Ureter (tissue), 1 donor: ENCODE measurements at places on chromosomes 7 and 10. TPM values are rescaled to one million over a fixed set of nuclear protein-coding genes. Genes with fewer than 3 reads are reported as not detected.

The ASIC3 gene
- total RNA-seq, result 0.34 TPM

DNA sequence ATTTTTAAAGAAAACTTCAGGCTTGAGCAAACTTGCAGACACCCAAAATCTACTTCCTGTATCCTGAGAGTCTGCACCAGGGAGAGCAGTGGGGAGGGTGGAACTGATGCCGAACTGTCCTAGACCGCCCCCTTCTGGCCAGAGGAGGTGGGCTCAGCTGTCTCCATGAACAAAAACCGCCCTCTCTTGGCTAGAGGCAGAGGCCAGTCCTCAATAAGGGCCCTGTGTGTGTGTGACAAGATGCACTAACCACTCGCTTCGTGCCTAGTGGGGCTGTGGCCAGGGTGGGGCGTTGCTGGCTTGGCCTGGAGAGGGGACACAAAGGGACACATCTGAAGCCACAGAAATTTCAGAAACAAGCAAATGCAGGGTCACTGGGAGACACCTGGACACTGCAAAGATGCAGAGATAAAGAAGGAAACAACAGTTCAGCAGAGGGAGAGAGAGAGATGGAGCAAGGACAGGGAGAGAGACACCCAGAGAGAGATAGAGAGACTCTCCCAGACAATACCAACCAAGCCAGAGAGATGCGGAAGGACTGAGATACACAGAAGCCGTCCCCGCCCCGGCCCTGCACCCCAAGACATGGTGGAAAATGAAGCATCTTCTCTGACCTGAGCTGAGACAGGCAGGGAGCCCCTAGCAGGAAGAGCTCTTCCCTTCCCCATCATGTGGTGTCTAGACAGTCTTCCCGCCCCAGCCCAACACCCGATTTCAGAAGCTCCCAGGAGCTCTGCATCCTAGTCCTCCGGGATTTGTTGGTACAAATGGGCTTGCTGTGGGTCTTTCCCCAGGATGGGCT lies 22.7 kb upstream of the FXYD4 start:
- peak; percentile 93 for DNase-seq

GRCh38 chr7:46616636-46617035 lies 695.6 kb upstream of the IGFBP3 start:
- DNase-seq, result no peak

GRCh38 chr10:120456626-120457430 lies at the start of gene PLPP4:
Gene PLPP4, plus strand, starts transcription at chr10:120457227. Its CDS starts 79 bp downstream, at chr10:120457306.
- no peak for DNase-seq
